Activated CD8-positive, alpha-beta memory T cell treated with anti-CD3 and anti-CD28 coated beads for 48 hours (primary cell): ENCODE measurements at places on chromosomes 3 and 15.

DNA sequence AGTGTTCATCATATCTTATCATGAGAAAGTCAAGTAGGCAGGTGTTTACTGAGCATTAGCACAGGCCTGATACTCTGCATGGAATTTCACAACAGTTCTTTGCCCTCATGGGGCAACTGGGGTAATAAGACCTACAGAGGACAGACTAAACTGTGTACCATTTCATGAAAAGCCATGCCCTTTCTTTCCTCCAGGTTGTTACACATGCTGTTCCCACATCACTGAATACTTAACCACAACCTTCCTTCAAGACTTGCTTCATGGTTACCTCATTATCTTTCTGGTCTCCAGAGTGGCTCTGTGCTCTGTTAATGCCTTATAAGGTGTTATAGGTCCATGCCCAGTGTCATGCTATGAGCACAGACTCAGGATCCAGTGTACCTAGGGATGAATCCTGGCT is 28.2 kb upstream of the RSL24D1 start:
- no peak for DNase-seq

DNA sequence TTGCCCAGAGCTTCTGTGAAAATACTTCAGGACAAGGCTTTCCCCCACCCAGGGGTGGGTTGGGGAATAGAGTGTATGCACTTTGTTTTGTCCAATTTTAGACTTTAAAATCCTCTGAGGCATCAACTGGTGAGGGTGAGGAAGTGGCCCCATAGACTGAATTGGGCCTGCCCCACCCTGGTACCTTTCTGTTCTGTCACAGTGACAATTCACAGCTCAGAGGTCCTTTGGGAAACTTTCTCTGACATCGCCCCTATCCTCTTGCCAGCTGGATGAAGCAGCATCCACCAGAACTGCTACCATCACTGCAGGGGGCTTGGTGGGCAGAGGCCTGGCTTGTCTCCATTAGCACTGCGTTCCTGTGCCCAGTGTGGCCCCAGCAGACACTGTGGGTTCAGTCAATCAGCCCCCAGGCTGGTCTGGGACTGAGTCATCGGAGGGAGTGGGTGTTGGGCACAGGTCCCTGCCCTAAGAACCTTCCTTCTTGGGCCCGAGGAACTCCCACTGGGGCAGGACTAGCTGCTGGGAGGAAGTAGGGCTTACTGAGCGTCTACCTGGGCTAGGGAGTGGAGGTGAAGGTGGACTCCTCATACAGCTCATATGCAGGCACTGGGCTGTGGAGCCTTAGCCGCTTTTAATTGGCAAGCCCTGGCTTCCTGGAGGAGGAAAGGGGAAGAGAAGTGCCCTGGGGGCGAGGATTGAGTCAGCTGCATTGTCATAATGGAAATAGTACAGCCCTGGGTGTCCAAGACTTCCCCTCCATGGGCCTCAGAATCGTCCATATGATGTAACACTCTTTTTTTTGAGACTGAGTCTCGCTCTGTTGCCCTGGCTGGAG is 1.5 kb upstream of the PPM1M start:
- no peak for DNase-seq

GRCh38 chr3:164657631-164658030 is 420.7 kb downstream of the SI start:
- DNase-seq = no peak

- DNase-seq = no peak
Observed at GRCh38 chr3:141561426-141562034, 74.7 kb downstream of the RASA2 start.

DNA sequence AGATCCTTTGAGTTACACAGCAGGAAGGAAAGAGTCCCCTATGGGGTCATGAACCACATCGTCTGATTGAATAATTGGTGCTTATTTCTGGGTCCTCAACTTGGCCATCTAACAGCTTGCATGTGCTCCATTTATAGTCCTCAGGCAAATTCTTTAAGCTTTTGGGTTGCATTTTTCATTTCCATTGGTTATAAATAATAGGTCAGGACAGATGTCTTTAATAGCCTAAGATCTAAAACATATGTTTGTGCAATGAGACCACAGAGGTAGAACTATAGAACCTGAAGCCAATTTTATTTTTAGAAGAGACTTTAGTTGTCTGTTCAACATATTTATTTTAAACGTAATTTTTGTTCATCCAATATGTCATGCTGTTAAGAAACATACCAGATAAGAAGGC is 43.2 kb downstream of the CD200R1L start:
- no peak for DNase-seq

- no peak for DNase-seq
Observed at GRCh38 chr3:194032828-194033435, 103.0 kb upstream of the HES1 start.

DNA sequence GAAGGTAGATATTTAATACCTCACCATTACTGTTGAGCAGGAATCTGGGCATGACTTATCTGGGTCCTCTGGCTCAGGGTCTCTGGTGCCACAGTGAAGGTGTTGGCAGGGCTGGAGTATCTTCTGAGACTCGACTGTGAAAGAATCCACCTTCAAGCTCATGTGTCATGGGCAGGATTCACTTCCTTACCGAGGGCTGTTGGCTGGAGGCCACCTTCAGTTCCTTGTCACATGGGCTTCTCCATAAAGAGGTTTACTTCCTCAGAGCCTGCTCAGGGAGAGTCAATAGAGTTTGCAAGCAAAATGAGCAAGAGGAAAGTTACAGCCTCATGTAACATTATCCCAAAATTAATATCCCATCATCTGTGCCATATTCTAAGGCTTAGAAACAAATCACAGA is 459.5 kb downstream of the NR2F2 start:
- DNase-seq = no peak

DNA sequence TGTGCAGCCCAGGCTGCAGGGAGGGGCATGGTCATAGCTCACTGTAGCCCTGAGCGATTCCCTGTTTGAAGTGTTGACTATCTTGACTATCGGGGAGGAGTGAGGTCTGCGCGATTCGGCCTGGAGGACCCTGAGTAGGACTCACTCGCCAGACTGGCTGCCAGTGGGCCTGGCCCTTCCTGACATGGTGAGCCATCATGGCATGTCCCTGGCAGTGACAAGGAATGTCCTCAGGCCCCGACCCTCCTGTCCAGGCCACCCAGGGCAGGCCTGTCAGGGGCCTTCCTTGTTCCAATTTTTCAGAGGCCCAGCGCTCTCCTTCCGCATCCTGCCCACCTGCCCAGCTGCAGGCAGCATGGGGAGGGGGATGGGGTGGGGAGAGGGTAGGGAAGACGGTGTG is 5.2 kb upstream of the OCA2 start:
- DNase-seq = no peak

- no peak for DNase-seq
Observed at GRCh38 chr3:4241595-4242170, 61.5 kb upstream of the SETMAR start.

DNA sequence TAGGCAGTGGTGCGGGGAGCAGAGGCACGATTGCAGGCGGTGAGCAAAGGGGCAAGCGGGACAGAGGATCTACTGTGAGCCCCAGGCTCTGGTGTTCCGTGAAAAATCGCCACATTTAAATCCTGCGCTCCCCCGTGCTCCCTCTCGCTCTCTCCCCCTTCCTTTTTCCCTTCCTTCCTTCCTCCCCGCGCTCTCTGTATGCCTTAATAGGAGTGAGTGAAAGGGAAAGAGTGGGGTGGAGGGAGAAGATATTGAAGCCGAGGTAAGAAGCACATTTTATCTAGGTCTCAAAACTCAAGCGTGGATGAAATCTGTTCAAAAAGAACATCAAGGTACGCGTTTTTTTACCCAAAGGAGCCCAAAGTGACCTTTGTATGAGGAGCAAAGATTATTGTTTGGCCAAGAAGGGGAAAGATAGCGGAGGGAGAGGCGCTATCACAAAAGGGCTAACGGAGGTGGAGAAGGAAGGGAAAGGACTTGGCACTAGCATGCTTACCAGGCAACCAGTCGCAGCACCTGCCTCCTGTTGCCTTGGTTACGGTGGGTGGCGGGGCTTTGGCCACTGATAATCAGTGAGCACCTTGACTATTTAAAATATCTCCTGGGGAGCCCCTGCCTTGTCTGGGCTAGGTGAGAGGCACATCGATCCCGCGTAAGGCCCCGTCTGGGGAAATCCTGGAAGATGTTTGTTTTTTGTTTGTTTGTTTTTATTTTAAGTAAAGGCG is 14.9 kb upstream of the AEN start:
- DNase-seq = no peak

DNA sequence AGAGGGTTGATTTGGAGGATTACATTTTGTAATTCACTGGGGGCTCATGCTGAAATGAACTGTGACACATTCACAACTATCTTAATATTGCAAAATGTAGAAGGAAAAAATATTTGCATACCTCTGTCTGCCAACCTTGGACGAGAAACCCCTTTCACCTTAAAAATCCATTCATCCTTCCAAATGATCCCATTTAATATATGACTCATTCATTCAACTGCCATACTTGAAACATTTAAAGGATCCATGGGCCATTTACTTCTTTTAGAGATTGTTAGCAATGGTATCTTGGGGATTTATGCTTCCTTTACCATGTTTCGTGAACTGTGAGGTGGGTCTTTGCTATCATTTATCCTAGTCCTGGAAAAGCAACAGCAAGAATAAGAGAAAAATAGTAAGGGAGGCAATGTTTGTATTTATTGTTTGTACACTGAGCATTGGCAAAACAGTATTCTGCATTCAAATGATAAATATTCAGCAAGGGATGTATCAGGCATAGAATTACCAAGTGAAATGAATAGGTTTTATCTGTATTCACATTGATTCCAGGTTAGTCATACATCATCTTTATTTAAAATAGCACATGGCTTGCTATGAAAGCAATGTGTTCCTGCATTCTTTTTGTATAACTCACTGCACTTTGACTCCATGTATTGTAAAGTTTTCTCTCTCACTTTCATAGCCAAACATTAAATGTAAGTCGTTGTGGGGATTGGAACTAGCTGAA is 378.1 kb downstream of the NSUN3 start:
- no peak for DNase-seq

DNA sequence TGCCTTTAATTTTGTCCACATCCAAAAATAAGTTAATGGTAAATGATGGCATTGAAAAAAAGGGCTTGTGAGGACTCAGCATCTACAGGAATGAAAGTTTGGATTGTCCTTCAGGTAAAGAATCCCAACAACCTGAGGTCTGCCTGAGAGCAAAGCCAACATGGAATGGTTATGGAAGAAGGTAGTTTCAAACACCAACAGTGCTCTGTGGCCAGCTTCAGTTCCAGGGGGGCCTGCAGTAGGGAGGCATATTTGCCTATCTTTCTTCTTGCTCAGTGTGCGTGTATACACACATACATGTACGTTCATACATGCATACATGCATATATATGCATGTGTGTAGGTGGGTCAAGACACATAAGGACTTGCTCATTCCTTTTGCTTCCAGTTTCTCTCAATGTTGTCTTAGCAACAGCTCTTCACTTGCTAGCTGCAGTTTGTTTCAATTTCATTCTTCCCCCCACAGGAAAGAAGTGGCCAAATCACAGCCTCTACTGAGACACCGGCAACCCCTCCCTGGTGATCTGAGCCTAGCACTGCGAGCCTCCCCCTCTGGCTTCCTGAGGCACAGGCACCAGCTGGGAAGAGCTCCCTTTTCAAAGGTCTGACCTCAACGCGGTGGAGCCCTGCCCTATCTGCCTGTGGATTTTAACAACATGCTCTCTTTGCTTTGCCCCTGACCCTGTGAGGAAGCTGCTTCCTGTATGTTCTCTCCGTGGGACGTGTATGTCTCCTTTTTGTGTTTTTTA is 146.2 kb downstream of the KLF13 start:
- no peak for DNase-seq

GRCh38 chr15:38689522-38689921 is 124.9 kb upstream of the RASGRP1 start:
- DNase-seq = no peak

- no peak for DNase-seq
Observed at GRCh38 chr3:127406309-127407025, 118.6 kb upstream of the PRR20G start.

DNA sequence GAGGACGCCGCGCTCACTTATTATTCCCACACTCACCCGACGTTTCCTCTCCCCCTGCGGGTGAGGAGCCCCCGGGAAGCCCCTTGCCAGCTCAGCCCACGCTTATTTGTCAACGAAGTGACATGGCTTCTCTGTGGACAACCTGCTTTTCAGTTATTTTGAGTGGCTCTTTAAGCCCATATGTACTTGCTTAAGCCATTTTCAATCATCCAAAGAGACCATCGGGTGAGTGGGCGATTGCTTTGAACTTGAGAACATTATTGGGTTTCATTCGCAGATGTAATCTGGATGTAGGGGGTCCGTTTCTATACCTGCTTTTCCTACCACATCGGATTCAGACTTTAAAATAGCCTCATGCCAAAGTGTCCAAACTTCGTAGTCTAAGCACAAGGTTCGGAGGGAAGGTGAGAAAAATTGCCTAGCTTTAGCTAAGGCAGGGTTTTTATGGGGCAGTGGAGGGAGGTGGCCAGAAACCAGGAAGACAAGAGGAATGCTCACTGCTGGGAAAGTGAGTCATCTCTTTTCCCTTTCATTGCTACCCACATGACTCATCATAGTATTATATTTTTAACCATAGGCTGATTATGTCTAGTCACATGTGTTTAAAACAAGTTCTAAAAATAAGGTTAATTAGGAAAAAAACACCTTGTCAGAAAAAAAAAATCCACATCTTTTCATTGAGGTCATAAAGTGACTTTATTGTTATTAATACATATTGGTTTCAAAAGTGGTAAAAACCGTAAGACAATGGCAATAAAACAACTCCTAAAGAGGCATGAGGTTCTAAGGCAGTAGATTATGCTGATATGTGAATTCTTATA is 773.1 kb upstream of the NR2F2 start:
- DNase-seq = no peak

DNA sequence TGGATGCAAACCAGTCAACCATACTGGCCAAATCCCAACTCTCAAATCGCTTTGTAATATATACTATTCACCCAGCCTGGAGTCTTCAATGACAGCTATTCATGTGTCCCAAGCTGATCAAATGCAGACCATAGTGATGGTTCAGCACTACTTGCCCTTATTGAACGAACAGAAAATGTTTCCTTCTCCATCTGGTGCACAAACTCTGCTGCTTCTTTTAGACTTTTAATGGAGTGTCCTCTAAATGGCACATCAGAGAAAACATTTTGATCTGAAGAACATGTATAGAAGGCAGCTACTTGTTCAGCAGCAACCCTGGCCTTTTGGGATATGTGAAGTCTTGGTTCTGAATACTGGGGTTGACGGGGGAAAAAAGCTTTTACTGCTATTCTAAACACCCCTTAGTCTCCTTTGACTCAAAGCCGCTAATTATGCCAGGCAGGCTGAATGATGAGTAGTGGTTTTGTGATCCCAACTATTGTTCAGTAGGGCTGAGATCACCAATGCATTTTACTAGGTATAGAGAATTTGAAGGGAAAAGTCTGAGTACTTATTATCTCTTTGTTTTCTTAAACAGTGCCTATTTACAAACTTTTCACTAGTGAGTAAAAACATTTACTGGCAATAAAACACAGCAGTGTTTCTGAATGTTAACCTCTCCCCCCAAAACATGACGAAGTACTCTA is 781.2 kb downstream of the ROBO1 start:
- DNase-seq = no peak

DNA sequence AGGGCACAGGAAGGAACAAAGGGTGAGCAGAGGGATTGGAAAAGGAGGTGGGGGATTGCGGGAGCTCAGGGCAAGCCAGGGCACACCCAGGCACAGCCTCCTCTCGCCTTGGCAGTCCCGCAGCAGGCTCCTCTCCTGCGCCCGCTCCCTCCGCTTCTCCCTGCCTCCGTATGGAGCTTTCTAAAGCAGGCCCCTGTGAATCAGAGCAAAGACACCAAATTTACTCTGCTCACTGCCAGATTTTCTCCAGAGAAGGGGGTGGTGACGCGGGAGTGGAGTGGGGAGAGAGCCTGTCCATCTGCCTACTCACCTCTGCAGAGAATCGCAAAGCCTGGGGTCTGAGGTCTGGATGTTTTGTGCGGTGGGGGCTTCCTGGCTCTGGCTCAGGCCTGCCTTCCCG is 20.0 kb downstream of the ATP2B2 start:
- no peak for DNase-seq
